ENCODE measurements at places on chromosomes 5 and 9. TPM values are rescaled to one million over a fixed set of nuclear protein-coding genes. Genes with fewer than 3 reads are reported as not detected.
A peak's percentile ranks its signal among the peaks of the same experiment; 100 is the strongest.

DNA sequence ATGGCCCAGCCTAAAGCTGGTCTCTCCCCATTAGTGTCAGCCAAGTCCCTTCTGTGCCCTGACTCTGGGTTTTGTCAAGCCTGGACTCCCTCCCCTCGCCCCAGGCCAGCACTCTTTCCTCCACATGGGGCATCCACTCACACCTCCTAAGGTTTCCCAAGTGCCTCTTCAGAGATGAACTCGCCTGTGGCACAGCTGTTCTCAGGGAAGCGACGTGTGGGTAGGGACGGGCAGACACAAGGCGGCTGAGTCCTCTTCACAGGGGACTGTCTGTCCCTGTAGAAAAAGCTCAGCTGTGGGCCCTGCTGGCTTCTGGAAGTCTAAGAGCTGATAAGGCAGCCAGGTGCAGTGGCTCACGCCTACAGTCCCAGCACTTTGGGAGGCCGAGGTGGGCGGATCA is 78.5 kb downstream of the CACNA1B start:
- no peak for DNase-seq

- DNase-seq: no peak
Measured at GRCh38 chr5:167307042-167307441, 984.4 kb upstream of the WWC1 start.

DNA sequence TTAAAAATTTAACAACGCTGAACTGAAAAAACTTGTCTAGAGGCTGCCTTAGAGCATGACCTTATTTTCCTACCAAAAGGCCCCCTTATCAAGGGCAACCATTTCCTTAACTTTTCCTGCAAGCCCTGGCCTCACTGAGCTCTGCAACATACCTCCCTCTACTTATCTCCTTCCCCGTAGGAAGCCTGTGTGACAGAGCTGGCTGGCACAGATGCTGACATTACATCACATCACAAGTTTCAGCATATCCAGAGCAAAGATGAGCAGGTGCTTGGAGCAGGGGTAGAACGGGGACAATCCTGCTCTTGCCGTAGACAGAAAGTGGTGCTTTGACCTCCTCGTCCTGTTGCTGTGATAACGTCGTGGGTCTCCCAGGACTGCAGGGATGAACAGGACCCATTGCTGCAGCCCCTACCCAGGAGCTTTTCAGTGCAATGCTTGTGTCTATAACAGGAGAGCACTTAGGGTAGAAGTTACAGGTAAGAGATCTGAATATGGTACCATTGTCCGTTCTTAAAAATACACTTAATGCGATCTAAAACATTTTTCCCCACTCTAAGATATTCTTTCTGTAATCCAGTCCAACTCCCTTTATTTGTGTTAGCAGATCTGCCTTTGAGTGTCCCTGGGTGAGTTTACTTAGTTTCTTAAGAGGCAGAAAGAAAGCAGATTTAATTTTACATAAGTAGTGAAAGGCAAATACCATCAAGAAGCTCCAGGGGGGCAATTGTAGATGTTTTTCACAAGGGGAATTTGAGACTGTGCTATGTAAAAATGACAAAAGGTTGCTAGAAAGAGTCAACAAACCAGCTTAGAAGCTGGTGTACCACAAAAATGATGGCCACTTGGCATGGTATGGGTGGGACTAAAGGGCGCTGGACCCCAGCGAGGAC is 101.9 kb upstream of the EFNA5 start:
- no peak for DNase-seq

DNA sequence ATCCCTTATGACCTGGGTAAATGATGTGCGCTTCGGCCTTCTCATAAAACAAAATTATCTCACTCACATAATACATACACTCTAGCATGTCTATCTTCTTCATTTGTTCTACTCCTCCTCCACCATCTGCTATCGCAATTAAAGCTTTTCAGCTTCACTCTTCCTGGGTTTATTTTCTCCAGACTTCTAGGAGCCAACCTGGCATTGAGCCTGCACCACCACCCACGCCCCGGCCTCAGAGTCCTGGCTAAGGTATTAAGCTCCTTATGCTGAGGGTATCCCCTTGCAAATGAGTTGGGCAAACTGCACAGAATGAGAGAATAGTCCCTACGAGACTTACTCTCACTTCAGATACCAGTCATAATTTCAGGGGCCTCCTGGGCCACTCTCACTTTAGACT is 236.1 kb upstream of the CDH12 start:
- DNase-seq: no peak

DNA sequence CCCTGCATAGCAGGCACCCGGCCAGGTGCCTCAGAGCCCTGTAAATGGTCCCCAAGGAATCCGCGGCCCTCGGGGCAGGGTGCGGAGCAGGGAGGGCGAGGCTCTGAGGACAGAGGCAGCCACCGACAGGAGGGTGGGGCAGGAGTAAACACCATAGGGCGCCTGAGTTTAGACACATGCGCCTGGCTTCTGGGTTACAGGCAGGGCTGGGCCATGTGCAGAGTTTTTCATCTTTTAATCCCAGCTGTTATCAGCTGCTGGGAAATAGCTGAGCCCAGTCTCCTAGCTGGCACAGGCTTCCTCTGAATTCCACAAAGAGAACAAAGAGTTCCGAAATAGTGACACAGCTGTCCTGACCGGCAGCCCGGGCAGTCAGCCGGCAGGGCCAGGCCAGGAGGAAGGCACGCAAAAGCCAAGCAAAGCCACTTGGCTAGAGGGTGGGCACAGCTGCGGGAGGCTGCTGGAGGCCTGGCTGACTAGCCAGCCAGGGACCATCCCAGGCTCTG is 98.9 kb upstream of the PHYKPL start:
- DNase-seq: peak; percentile 29

DNA sequence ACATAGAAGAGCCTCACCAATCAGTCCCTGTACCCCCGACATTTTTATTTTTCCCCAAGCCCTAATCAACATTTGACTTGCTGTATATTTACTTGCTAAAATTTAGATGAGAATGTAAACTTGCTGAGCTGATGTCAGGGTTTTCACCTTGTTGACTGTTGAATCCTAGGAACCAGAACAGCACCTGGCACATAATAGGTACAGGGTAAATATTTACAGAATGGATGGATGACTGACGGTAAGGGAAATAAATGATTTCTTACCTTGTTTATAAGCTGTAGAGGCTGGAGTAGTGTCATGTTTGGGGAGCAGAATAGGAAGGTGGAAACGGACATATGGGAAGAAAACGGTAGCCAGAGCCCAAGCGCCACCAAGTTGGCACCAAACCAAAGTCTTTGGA is 107.0 kb upstream of the NUDT12 start:
- no peak for DNase-seq

DNA sequence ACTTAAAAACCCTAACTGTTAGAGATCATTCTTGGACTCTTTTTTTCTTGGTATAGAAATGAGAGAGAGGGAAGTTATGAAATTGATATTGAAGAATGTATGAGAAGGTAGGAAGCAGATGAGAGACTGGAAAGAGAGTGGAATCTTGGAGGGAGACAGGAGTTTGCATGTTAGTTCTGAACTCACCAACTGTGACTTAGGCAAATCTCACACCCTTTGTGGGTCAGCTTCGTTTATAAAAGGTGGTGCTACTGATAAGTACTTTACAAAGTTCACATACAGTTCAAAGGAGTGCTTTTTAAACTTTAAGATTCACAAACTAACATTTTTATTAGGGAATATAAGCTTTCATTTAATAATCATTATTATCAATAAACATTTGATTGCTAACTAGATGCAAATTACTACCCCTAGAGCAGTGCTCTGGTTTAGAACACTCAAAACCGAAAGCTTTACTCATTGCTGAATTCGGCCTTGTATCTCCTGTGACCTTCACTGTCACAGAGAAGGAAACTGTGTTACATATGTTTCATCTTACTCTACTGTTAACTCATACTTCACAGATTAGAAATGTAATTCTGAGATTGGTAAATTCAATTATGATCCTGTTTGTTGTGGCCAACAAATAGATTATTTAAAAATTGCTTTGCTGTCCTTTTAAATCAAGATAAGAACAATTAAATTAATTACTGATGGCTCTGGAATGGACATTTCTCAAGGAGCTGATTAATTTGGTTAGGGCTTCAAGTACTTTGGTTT is 143.2 kb downstream of the RMI1 start:
- no peak for DNase-seq

- DNase-seq: peak; percentile 56
Measured at GRCh38 chr9:26856413-26857032, 36.1 kb downstream of the CAAP1 start.

- peak; percentile 15 for DNase-seq
Measured at GRCh38 chr5:89573345-89573744, 690.4 kb upstream of the MEF2C start.

DNA sequence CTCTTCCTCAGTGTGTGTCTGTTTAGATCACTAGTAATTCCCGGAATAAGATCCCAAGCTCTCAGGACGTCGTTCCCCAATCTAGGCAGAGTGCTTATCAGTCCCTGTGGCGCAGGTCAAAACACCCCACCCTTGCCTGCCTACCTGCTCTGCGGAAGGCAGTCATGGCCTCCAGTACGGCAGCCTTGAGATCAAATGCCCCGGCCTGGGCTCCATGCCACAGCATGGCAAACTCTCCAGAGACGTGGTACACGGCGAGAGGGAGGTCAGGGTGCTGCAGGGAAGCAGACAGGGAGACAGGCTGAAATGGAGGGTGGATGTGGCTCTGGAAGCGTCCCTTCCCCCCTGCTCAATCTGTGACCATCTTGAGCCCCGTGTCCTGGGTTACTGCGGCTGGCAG is 12.0 kb upstream of the HDHD3 start:
- DNase-seq: no peak

- peak; percentile 28 for DNase-seq
Measured at GRCh38 chr5:107395632-107396350, 274.9 kb downstream of the EFNA5 start.

DNA sequence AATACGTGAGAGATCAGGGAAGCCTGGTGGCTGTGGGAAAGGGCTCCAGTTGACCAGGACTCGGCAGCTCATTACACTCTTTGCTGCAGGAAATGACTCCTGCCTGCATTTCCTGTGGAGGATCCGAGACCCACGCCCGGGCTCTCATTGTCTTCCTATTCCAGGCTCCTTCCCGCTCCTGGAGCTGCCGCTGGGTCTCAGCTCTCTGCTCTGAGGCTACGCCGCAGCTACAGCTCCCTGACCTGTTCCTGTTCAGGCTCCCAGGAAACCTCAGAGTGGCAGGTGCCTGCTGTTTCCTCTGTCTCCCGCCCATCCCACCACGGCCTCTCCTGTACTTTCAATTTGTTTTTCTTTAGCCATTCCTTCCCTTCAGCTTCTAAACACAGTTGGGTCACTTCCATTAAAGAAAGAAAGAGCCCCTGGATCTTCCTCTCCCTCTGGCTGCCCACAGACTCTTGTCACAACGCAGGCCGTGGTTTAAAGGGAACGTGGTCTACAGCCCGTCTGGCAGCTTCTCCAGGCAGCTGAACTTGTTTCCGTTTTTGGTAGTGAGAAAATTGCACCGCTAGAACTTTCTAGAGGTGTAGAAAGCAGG is 71.5 kb downstream of the IL6ST start:
- DNase-seq: peak; percentile 29

- peak; percentile 11 for DNase-seq
Measured at GRCh38 chr5:158313027-158313732, 454.2 kb upstream of the CLINT1 start.

- peak; percentile 99 for DNase-seq
Measured at GRCh38 chr9:22052376-22052945, 43.4 kb upstream of the CDKN2B start.

DNA sequence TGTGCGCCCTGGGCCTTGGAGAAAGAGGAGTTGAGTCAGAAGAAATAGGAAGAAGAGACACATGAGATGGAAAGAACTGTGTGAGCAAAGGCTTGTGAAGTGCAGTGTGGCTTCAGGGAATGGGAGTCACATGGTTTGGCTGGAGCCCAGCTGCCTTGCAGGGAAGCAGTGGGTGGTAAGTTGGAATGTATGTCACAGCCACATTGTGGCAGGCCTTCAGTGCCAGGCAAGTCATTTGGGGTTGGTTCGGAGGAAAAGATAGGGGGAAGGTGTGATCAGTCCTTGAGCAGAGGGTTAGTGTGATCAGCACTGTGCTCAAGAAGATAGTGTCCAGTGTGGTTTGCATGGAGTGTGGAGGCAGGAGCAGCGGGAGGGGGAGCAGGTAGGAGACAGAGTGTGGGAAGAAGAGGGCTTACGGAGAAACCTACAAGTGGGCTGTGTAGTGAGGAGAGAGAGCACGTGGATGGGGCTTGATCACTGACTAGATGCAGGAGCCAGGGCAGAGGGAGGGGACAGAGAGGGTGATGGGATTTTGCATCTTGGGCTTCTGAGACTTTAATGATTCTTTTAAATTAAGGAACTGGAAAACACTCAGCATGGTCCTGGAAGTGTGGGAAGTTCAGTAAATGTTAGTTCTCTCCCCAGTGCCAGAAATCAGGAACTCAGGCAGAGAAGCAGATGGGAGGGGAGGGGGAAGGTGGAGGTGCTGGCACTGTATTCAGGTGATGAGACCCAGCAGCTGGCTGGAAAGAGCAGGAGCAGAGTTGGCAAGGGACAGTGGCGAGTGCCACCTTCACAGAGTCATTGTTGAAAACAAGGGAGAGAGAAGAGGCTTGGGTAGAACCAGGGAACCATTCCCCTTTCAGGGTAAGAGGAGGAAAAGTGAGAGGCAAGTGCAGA is 46.6 kb downstream of the ARHGAP26 start:
- DNase-seq: peak; percentile 68

DNA sequence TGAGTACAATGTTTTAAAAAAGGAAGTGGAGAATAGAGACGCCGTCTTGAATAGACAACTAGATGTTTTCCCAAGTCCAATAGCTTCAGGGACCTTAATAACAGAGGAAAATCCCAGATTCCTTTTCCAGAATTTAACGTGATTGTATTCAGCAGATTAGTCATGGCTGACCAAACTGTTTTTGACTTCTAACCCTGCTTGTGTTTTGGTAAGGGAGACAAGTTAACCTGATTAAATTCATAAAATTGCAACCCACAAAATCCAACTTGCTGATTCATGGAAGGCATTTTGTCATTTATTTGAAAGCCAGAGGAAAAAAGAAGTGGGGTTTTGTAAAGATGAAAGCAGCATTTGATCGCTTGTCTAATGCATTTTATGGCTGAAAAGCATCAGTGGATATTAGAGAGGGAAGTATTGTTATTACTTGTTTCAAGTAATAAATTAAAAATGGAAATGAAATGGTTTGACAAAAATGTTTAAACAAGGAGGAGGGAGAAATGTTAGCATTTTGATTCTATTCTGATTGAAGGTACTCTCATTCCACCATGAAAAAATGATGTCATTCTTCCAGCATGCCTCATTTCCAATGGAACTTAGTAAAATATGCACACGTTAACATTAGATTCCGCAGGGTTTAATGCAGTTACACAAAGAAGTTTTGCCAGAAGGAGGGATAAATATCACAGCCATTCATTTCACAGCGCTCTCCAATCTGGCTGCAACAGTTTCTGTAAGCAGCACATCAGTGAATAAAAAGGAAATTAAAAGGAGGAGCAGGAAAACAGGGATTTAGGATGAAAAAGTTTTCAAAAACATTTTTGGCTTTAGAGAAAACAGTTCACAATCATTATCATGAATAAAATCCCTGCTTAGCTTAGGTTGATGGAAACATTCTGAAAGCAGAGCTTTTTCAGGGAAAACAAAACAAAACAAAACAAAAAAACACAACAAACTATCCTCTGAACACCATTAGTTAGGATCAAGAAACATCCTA is 314.7 kb downstream of the PRR16 start:
- peak; percentile 9 for DNase-seq

- DNase-seq: peak; percentile 72
Measured at GRCh38 chr9:131677444-131678180, 62.3 kb downstream of the RAPGEF1 start.

- peak; percentile 60 for DNase-seq
Measured at GRCh38 chr9:137241490-137242268, 592 bp downstream of the TUBB4B start.

The MUSK gene
- total RNA-seq: 5.5 TPM

The ZNF618 gene
- 2.7 TPM for total RNA-seq

The MORN5 gene
- total RNA-seq: not detected

The OR1Q1 gene
- not detected for total RNA-seq

The OTULINL gene
- 4.4 TPM for total RNA-seq

The SOWAHA gene
- not detected for total RNA-seq

The FSTL4 gene
- not detected for total RNA-seq
